ENCODE measurements at places on chromosomes 11 and 22.

DNA sequence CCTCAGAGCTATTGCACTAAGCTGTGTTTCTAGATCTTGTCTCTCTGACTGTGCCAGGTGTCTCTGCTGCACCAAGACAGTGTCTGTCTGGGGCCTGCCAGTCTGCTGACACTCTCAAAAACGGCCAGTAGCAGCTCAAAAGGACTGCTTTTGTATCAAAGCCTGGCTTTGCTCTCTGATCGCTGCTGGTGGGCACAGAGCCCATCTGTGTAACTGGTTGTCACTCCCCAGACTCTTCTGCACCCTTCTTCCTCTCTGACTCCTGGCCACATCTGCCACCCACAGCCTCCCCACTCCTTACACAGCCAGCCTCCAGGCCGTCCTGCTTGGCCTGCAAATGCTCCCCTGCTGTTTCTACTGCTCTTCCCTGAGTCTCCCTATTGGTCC is 26.5 kb downstream of the MED15 start:
- DNase-seq: no peak

DNA sequence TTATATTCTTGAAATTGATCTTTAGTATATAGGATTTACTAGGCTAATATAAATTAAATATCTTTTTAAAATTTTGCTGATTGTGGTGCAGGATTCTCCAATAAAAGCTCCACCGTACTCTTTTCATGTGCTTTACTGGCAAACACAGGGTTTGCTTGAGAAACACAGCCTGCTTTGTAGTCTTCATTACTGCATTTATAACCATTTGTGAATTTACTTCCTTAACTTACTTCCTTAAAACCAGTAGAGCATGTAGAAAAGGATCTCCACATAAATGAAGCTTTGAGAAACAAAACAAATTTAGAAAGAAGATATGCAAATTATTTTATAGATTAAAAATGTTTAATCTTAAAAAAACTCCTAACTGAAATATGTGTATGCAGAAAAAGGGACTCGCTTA is 28.8 kb downstream of the SWAP70 start:
- no peak for DNase-seq

- no peak for DNase-seq
These were observed 39.4 kb downstream of the MICAL2 start for GRCh38 chr11:12149672-12150225.

GRCh38 chr22:20763630-20764470 is 10.1 kb upstream of the SERPIND1 start:
- no peak for DNase-seq

GRCh38 chr11:124602193-124602592 is 9.0 kb upstream of the PANX3 start:
- no peak for DNase-seq

DNA sequence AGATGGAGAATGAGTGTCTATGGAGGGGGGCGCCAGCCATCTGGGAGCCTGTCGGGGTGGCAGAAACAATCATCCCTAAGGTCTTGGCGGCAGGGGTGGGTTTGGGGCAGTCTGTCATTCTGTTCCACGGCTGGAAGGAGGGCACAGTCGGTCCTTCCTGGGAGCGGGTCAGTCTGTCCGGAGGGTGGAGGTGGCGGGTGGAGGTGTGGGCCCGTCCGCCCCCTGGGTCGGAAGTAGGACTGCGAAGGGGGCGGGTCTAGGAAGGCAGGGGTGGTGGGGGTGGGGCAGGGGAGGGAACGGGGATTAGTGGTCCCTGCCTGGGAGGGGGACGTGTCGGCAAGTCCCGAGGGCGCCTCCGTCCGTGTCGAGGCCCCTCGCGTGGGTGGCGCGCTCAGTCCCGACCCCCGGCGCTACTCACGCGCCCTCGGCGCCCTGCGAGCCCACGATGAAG is 461 bp downstream of the TBC1D10A start:
- DNase-seq: no peak

GRCh38 chr11:19087658-19088057 is 27.1 kb upstream of the MRGPRX2 start:
- DNase-seq: no peak

- no peak for DNase-seq
These were observed 46.4 kb downstream of the MORC2 start for GRCh38 chr22:30922151-30922611.

- DNase-seq: no peak
These were observed 420 bp upstream of the TRIM44 start for GRCh38 chr11:35662061-35662648.

GRCh38 chr11:102494216-102494615 is 36.3 kb downstream of the MMP7 start:
- DNase-seq: no peak

- DNase-seq: no peak
These were observed 37.2 kb downstream of the SLC35F2 start for GRCh38 chr11:107821199-107821927.

- no peak for DNase-seq
These were observed 17.7 kb upstream of the MICAL2 start for GRCh38 chr11:12092714-12093113.

DNA sequence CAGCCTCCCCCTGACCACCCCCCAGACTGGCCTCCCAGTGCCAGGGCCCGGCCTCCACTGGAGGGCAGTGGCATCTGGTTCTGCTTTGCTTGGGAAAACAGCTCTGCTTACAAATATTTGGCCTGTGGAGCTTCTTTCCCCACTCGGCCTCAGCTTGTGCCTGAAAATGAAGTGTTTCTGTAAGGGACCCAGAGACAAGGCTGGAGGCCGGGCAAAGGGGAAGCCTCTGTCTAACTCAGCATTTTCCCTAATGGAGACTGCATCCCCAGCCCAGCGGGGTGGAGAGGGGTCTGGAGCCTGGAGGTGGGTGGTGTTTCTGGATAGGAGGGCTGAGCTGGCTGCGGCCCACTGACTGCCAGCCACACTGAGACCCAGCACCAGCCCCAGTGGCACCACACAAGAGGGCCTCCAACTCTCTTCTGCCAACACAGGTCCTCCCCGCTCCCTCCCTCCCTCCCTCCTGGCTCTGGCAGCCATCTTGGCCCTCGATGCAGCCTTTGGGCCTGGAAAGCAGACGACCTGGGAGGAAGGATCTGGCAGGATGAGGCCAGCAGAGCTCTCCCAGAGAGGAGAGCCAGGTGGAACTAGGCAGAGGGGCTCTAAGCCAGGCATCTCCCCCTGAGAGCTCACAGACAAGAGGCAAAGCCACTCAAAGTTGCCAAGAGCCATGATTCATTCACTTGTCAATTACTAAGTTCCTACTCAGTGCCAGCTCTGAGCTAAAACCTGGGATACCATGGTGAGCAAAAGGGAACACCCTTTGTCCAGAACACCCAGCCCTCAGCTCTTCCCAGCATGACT is 77.1 kb upstream of the CD82 start:
- DNase-seq: no peak

GRCh38 chr11:77140231-77140851 is 12.3 kb downstream of the MYO7A start:
- DNase-seq: no peak

DNA sequence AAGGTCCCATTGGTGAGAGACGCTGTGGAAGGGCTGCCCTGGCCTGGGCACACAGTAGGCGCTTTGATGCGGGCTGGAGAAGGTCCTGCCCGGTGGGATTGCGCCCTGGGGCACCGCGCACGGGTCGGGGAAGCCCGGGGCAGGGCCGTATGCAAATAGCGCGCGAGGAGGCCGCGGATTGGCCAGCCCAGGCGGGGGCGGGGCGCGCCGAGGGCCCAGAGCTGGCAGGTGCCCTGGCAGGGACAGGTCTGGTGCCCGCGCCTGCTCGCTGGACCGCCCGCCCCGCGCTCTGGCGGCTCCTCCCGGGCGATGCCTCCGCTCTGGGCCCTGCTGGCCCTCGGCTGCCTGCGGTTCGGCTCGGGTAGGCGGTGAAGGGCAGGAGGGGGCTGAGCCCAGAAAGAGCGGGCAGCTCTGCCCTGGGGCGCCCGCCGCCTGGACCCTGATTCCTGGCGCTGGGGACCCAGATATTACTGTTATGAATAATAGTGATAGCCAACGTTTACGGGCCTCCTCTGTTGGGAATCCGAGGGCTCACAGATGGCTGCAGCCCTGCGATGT is at the start of gene UPK3A:
TSS of gene UPK3A (plus strand) at position 245 of the 558 bp plus-strand sequence. CDS start at position 310, 65 bp downstream.
- no peak for DNase-seq

- DNase-seq: no peak
These were observed 564.7 kb downstream of the KCNA4 start for GRCh38 chr11:29452146-29452545.

- no peak for DNase-seq
These were observed 12.2 kb downstream of the MPPED2 start for GRCh38 chr11:30573951-30574350.

DNA sequence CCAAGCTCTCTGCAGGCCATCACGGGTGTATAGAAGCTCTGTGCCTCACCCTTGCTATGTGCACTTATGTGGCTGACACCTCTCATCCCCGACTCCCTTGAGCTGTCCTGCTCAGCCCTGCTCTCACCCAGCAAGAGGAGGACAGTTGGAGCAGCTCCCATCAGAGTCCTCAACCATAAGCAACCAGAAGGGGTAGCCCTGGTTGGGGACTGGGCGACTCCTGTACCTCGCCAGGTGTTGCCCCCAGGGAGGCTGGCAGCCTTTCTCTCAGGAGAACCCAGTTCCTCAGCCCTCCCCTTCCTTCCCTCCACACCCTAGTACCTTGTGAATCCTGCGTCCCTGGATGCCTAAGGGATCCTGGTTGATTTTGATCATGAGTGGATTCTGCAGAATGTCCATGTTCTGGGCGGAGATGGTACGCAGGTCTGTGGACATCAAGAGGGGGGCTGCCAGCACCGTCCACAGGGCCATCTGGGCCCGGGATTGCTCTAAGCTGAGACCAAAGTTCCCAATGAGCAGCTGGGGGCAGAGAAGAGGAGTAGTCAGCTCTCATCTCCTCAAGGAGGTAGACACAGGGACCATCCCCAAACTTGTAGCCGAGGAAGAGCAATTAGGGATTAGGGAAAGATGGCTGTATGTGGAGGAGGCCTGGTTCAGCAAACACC is 8.0 kb downstream of the NAGA start:
- no peak for DNase-seq

GRCh38 chr11:47130543-47130942 is 46.1 kb downstream of the ARFGAP2 start:
- DNase-seq: no peak

- DNase-seq: no peak
These were observed 28.3 kb downstream of the NADSYN1 start for GRCh38 chr11:71481101-71481960.

DNA sequence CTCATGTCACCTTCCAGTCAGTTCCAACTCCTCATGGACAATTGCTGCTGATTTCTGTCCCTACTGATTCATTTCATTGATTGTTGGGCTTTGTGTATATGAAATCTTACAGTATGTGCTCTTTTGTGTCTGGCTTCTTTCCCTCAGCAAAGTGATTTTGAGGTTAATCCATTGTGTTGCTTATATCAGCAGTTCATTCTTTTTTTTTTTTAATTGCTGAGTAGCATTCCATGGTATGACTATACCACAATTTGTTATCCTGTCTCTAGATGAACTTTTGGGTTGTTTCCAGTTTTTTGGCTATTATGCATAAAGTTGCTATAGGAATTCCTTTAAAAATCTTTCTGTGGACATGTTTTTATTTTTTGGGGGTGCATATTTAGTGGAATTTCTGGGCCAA is 59.9 kb downstream of the NXPE1 start:
- DNase-seq: no peak

All from cortex of kidney (tissue), 1 donor.